ENCODE measurements at places on chromosomes 6 and 20. TPM values are rescaled to one million over a fixed set of nuclear protein-coding genes. Genes with fewer than 3 reads are reported as not detected.

GRCh38 chr20:62624325-62624690 is 18.0 kb upstream of the SLCO4A1 start:
- no peak overlapping the region for H3K4me3 ChIP-seq
- no peaks in the 10 kb centered on the region for H3K36me3 ChIP-seq
- DNase-seq: no peak
- no peak overlapping the region for H3K27ac ChIP-seq

- H3K27me3 ChIP-seq: no peaks in the 10 kb centered on the region
- H3K4me3 ChIP-seq: no peak overlapping the region
- no peak overlapping the region for H3K27ac ChIP-seq
- H3K36me3 ChIP-seq: peaks cover 38% of the 10 kb centered on the region
These were observed 51.7 kb downstream of the MYH7B start for GRCh38 chr20:35007413-35007812.

- peaks cover 44% of the 10 kb centered on the region for H3K4me1 ChIP-seq
- no peaks in the 10 kb centered on the region for H3K27me3 ChIP-seq
- peaks cover 2% of the 10 kb centered on the region for H3K36me3 ChIP-seq
- no peak overlapping the region for H3K27ac ChIP-seq
- DNase-seq: no peak
These were observed 84.1 kb downstream of the CD24 start for GRCh38 chr6:106890447-106890846.

GRCh38 chr6:113331021-113331420 is 526.1 kb upstream of the MARCKS start:
- no peaks in the 10 kb centered on the region for H3K27me3 ChIP-seq
- no peaks in the 10 kb centered on the region for H3K4me1 ChIP-seq
- no peak for DNase-seq
- no peaks in the 10 kb centered on the region for H3K36me3 ChIP-seq

The SRMS gene
- total RNA-seq: not detected

DNA sequence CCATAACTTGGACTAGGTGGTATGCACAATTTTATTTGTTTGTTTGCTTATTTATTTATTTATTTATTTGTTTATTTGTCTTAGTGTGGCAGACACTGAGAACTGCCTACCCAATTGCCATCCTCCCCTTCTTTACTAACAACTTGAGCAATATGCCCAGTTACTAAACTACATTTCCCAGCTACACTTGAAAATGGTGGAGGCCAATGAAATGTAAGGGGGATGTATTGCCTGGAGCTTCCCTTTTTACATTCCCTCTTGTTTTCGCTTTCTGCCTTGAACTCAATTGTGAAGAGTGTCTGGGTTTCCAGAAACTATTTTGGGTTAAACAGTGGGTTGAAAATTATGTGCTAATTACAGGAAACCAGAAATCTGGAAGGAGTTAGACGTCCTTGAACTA is 152.7 kb upstream of the FKBP1C start:
- H3K27ac ChIP-seq: no peak overlapping the region
- no peaks in the 10 kb centered on the region for H3K27me3 ChIP-seq
- H3K4me3 ChIP-seq: no peak overlapping the region
- no peaks in the 10 kb centered on the region for H3K4me1 ChIP-seq
- no peak for DNase-seq
- H3K36me3 ChIP-seq: no peaks in the 10 kb centered on the region
